ENCODE measurements at places on chromosomes 1 and 21. TPM values are rescaled to one million over a fixed set of nuclear protein-coding genes. Genes with fewer than 3 reads are reported as not detected.

Gene RXFP4
- not detected for total RNA-seq

- H3K36me3 ChIP-seq: no peaks in the 10 kb centered on the region
- no peak overlapping the region for H3K27ac ChIP-seq
- H3K4me1 ChIP-seq: no peaks in the 10 kb centered on the region
- H3K27me3 ChIP-seq: no peaks in the 10 kb centered on the region
- no peak overlapping the region for H3K4me3 ChIP-seq
Observed at GRCh38 chr21:46168238-46168637, 12.9 kb upstream of the FTCD start.

- no peaks in the 10 kb centered on the region for H3K36me3 ChIP-seq
- no peak overlapping the region for H3K27ac ChIP-seq
- no peaks in the 10 kb centered on the region for H3K27me3 ChIP-seq
- DNase-seq: no peak
Observed at GRCh38 chr1:93776728-93777127, 95.1 kb upstream of the BCAR3 start.

DNA sequence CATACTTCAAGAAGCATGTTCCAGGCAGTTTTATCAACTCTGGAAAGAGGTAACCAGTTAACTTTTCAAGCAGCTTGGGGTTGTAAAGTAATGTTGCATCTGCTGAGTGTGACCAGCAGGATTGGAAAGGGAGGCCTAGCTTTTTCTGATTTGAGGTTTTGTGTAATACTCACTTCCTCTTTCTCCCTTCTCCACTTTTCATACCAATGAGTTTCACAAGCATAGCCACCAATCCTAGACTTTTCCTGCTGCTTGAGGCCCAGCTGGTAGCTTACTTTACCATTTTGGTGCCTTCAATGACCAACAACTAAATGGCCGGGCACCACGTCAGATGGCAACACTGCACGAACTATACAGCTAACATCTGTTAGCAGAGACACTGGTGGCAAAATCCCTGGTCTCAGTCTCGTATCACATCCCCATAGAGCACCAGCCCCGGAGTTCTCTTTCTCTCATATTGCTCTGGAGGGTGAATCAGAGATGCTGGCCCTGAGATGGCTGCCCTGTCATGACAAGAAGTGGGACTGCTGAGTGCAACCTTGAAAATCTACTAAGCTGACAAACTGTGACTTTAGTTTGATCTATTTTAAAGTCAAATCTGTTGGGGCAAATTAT lies 14.8 kb upstream of the GPR88 start:
- H3K4me3 ChIP-seq: no peak overlapping the region
- no peak overlapping the region for H3K27ac ChIP-seq
- H3K36me3 ChIP-seq: no peaks in the 10 kb centered on the region
- no peaks in the 10 kb centered on the region for H3K27me3 ChIP-seq

DNA sequence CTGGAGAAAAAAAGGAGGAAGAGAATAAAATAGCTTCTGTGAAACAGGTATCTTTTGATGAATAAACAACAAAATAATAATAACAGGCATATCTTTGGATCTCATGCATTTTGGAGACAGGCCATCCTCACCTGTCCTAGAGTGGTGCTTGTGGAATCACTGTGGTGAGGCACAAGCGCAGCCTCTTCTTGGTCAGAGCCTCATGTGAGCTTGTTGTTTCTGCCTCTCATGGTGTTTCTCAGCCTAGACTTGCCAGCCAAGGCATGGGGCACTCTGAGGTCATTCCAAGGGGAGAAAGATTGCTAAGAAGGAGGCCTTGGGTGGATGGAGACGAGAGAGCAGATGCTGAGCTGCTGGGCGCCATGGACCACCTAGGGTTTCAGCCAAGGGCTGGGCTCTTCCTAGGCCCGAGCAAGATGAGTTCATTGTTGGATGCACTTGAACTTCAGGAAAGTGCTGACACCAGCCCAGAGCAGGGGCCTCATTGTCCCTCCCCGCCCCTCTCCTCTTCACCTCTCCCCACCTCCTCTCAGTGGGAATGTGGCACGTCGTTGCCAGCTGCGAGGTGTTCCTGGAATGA lies 49.5 kb downstream of the ATP5PO start:
- H3K36me3 ChIP-seq: no peaks in the 10 kb centered on the region
- no peak overlapping the region for H3K27ac ChIP-seq
- no peak overlapping the region for H3K4me3 ChIP-seq

GRCh38 chr1:14913482-14914177 lies 239.9 kb upstream of the TMEM51 start:
- no peaks in the 10 kb centered on the region for H3K27me3 ChIP-seq
- H3K36me3 ChIP-seq: no peaks in the 10 kb centered on the region
- no peak overlapping the region for H3K4me3 ChIP-seq
- H3K4me1 ChIP-seq: no peaks in the 10 kb centered on the region
